ENCODE measurements at places on chromosomes 6 and 20.

DNA sequence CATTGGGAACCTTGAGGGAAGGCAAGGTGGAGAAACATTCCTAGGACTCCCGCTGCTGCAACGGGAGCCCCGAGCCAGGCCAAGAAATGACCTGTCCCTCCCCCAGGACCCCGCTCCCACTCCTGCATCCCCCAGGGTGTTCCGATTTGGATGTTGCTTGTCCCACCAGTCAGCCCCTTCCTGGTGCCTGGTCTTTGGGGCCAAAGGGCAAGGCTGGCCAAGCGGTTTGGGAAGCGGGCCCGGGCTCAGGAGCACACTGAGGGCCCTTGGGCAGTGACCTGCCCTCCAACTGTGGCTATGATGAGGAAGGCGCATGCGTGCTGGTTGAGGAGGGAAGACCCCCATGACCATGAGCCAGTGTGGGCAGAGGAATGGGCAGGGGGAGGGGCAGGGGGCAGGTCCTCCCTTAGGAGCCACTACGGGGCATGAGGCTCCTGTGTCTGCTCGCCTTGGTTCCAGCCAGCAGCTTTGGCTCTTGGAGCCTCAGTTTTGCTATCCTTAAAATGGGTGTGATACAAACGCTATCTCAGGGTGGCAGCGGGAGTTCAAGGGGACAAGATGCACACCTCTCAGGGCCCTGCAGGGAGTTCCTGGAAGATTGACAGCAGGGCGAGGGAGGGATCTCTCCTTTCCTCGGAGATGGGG is 50.4 kb downstream of the RBM38 start:
- no peak for DNase-seq

DNA sequence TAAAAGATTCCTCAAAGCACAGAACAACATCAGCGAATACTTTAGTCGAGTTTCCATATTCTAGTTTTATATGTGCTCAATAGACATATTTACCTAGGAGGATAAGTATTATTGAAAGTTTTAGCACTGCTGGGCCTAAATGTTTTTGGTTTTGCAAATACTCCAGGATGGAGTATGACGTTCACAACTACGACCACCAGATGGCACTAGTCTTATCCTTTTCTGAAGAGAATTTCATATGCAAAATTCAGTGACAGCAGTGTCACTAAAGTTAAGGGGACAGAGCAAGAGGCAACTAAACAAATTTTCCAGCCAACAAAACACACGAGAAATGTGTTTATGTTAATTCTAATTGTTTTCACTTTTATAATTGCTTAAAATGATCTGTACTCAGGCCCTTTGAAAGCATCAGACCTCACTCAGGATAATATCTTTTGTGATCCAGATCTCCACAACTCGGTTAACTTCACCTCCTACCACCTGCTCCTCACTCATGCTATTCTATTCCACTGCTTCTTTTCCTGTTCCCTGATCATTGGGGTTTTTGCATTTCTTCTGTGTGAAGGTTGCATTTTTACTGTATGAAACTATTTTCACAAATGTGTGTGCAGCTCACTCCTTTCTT is 220.8 kb downstream of the TRDN start:
- peak; percentile 36 for DNase-seq

DNA sequence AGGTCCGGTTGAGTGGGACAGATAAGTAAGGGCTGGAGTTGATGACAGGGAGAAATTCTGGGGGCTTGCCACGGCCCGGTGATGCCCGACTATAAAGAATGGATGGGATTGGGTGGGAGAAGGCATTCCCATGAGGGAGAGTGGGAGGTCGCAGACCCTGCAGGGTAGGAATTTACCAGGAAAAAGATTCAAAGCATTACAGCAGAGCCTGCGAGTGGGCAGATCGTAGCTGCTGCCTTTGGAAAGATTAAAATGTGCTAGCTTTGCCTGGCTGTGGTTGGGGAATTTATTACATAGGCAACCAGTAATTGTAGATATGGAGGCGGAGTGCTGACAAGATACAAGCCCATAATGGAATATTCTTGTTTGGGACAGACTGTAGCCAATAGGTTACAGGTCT is 49.5 kb downstream of the KDM1B start:
- DNase-seq: no peak

- DNase-seq: no peak
Observed at GRCh38 chr6:7202950-7203349, 95.2 kb downstream of the RREB1 start.

- no peak for DNase-seq
Observed at GRCh38 chr6:72922401-72922800, 300.5 kb downstream of the KCNQ5 start.

- DNase-seq: no peak
Observed at GRCh38 chr20:57370316-57370715, 19.3 kb downstream of the RAE1 start.

All from NCI-H1092 treated with DMSO at 0.1 percent for 48 hours (cell line).